ENCODE measurements at places on chromosomes 3 and 15.

GRCh38 chr3:133527081-133527715, 46.3 kb upstream of the CDV3 start:
- no peak for DNase-seq

DNA sequence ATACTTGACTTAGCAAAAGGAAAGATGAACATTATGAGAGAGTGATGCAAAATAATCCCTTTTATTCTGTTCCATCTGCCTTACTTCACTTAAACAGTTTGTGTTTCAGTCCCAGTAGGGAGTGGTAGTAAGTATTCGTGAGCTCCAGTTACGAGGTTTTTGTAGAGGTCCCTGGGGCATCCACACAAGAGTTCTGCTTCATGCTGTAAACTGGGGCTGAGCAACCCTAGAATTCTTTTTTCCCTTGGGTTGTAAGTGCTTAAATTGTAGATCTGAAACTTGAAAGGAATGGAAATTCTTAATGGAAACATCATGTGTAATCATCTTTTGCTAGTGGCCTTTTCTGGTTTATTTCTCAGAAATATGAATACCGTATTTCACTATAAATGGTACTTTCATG, 79.5 kb downstream of the SEMA6D start:
- DNase-seq: no peak

- DNase-seq: no peak
Observed at GRCh38 chr15:39443659-39444219, 137.1 kb upstream of the THBS1 start.

GRCh38 chr3:149933008-149933407, 37.7 kb downstream of the PFN2 start:
- DNase-seq: no peak

DNA sequence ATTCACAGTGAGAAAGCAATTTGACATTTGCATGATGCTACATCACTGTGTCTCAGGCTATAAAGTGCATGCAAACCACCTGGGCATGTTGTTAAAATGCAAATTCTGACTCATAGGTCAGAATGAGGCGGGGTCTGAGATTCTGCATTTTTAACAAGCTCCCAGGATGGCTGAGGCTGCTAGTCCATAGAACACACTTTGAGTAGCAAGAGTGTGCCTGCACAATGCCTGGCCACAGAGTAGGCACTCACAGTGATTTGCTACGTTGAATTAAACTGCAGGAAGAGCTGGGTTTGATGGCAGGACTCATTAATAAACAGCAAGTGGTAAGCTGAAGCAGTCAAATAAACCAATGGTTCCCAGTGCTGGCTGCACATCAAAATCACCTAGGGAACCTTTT, 48.1 kb downstream of the NTRK3 start:
- no peak for DNase-seq

GRCh38 chr3:119700269-119700919, 2.4 kb upstream of the CFAP91 start:
- peak; percentile 60 for DNase-seq

DNA sequence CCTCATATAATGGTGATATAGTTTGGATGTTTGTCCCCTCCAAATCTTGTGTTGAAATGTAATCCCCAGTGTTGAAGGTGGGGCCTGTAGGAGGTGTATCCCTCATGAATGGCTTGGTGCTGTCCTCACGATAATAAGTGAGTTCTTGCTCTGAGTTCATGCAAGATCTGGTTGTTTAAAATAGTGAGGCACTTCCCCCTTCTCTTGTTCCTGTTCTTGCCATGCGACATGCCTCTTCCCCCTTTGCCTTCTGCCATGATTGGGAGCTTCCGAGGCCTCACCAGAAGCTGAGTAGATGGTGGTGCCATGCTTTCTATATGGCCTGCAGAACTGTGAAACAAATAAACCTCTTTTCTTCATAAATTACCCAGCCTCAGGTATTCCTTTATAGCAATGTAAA, 39.2 kb downstream of the REC114 start:
- no peak for DNase-seq

DNA sequence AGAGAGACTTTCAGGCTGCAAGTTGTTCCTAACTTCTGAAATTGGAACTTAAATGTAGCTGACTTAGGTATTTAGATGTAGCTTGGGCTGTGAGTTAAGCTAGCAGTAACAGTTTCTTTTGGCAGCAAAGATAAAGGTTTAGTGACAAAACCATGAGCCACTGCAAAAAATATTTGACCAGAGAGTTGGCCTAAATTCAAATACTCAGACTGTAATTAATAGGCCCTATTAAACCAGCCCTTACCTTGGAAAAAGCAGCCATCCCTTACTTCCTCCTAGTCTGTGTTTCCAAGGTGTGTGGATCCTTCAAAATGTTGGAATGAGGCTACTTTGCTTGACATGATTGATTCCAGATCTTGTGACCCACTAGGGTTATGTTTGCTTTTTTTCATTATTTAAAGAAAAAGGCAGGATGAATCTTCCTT, 8.2 kb downstream of the TPM1 start:
- no peak for DNase-seq

DNA sequence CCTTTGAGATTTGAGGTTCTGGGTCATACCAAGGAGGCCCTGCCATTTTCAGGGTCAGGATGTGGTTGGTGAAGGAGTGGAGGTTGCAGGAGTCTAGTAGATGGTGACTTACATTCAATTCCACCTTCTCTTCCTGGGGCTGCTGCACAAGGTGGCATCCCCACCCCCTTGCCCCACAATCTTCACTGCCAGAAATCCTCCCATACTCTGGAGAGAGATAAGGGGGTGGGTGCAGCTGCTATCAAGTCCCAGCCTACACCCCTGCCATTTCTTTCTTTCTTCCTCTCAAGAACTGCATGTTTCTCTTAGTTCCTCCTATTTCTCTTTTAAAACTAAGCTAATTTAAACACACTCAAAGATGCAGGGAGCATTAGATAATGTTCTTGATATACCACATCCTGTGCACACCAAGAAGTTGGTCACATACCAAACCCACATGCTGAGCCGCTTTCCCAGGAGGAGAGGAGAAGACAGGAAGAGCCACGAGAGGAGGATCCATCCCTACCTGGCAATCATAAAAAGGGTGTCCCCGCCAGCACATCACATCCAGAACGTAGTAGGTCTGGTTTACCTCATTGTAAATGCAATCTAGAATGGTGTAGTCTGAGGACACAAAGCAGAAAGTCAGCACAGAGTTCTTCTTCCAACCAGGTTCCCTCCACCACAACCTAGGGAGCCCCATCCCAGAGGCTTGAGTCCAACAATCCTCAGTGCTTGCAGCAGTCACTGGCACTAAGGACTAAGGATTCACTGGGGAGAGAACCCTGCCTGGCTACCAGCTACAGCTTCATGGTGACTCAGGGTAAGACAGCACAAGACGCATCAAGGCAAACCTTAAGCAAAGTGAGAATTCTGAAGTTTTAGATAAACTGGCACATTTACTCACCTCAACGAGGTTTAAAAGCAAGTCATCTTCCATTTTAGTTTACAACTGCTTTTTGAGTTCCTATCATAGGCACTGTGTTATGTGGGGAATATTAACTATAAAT, 18.5 kb downstream of the SNUPN start:
- no peak for DNase-seq

- DNase-seq: no peak
Observed at GRCh38 chr3:39147711-39148434, 5.5 kb downstream of the CSRNP1 start.

GRCh38 chr3:176571926-176572325, 625.4 kb downstream of the TBL1XR1 start:
- no peak for DNase-seq

DNA sequence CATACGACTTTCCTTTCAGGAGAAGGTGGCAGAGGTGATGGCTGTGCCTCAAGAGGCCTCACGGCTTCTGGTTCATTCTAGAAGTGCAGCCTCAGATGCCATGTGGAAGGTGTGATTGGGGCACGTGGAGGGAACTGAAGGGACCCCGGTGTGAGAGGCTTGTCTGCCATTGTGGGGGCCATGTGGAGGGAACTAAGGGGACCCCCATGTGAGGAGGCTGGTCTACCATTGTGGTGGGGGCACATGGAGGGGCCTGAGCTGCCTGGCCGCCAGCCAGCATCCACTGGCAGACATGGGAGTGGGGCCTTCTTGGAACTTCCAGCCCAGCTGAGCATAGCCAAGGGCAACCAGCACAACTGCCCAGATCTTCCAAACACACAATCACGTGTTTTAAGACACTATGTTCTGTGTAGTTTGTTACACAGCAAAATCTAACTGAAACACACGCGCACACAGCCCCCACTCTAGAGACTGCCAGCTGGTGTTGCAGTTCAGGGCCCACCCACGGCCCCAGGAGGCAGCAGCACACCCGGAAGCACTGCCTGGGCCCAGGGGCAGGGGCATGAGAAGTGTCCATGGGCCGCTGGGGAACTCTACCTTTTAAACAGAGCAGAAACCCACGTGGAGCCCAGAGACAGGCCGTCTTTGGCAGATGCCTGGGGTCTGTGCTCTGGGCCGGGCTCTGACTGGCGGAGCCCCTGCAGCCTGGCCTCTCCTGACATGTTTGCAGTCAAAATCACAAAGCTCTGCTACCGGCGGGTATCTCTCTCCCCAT, 66.8 kb downstream of the IQSEC1 start:
- no peak for DNase-seq

DNA sequence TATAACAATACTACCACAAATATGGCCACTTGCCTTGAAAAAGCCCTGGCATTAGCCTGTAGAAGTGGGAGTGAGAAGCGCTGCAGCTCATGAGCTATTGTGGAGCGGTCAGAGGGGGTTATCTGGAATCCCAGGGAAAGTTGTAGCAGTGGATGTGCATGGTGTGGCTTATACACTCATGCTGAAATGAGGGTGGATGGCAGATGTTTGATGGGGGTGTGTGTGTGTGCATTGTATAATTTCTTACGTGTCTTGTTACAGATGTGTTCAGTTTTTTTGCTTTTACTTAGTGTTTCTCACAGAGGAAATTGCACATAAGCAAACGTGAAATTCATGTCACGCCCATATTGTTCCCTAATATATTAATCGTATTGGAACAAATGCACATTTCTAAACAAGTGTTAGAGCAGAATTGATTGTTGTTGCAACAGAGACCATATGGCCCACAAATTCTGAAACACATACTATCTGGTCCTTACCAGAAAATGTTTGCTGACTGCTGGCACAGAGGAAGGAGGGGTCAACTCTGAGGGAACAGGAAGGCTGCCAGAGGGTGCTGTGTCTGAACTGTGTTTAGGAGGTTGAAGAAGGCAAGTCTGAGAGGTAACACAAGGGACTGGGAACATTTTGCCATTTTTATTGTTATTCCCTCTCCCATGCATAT, 200.0 kb upstream of the CFAP20DC start:
- DNase-seq: no peak

GRCh38 chr3:135157045-135157740, 362.1 kb downstream of the EPHB1 start:
- no peak for DNase-seq

GRCh38 chr15:68154923-68155559, 50.1 kb downstream of the CALML4 start:
- peak; percentile 32 for DNase-seq

DNA sequence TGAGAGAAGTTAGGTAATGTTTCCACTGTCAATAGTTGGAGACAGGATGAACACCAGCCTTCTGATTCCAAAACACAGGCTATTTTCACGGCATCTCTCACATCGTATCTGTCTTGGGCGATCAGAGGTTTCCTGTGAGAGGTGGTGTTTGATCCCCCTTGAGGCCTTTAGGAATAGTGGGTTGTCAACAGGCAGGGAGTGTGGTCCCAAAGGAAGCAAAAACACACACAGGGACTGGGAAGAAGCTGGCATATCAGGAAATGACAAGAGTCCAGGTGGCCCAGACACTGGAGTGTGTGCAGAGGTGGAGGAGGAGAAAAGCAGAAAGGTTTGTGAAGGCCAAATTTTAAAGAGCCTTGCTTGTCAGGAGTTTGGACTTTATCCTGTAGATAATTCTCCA, 6.6 kb upstream of the MAGEF1 start:
- no peak for DNase-seq

DNA sequence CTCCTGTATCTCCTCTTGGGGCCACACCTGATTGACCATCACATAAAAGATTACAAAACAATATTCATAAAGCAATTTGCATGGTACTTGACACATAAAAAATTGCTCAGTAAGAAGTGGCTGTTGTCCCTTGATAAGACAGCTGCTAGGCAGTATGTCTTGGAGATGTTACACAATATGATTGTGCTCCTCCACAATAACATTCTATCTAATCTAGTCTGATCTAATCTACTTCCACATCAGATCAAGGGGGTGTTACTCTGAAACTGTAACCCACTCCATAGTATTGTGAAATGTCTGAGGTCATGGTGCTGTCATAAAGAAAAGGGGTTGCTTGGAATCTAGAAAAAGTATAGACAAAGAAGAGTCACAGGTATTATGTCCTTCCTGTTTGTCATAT, 23.4 kb upstream of the AQP9 start:
- DNase-seq: no peak

DNA sequence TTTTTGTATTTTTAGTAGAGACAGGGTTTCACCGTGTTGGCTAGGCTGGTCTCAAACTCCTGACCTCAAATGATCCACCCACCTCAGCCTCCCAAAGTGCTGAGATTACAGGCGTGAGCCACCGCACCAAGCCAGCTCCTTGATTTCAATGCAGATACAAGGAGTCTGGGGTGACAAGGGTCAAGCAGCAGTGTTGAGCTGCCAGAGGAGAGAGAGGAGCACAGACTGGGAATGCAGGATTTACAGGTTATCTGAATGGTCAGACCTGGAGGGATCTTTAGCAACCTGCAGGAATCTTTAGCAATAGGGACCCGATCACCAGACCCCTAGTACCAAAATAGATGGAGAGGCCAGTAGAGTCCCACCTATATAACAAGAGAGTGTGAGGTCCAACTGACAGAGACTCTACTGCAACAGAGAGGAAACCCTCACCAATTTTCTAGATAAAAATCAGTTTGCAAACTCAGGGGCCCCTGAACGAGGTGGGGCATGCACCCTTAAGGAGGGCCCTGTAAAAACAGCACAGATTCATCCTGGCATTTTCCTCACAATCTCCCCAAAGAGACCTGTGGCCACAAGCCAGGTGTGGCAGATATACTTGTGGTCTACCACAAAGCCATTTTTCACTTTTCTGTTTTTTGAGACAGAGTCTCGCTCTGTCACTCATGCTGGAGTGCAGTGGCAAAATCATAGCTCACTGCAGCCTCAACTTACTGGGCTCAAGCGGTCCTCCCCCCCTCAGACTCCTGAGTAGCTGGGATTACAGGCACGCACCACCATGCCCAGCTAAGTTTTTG, 10.7 kb upstream of the SHISA5 start:
- peak; percentile 18 for DNase-seq

- no peak for DNase-seq
Observed at GRCh38 chr15:79008659-79009058, 63.8 kb upstream of the CTSH start.

GRCh38 chr3:147521646-147522045, 112.5 kb downstream of the ZIC1 start:
- no peak for DNase-seq

DNA sequence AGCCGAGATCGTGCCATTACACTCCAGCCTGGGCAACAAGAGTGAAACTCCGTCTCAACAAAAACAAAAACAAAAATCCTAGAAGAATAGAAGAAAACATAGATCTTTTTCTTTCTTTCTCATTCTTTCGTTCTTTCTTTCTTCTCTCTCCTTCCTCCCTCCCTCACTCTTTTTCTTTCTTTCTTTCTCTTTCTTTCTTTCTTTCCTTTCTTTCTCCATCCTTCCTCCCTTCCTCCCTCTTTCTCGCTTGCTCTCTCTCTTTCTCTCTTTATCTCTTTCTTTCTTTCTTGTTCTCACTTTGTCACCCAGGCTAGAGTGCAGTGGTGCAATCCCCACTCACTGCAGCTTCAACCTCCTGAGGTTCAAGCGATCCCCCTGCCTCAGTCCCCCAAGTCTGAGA, 33.8 kb upstream of the MUC4 start:
- no peak for DNase-seq

All from stimulated activated CD4-positive, alpha-beta T cell treated with anti-CD3 and anti-CD28 coated beads, Interleukin-4, amount 100 ng/mL, for 24 hours (primary cell).